Caco-2 (cell line): ENCODE measurements at places on chromosomes 11 and 22. TPM values are rescaled to one million over a fixed set of nuclear protein-coding genes. Genes with fewer than 3 reads are reported as not detected.

EWSR1 gene
- total RNA-seq: 343 and 358 TPM in 2 replicates

GLB1L3 gene
- not detected in 2 replicates for total RNA-seq

OR52R1 gene
- not detected in 2 replicates for total RNA-seq

XKR3 gene
- not detected in 2 replicates for total RNA-seq

GRCh38 chr11:135037828-135038227 is 625.8 kb upstream of the B3GAT1 start:
- DNase-seq: no peak

GRCh38 chr11:43954241-43954640 is 11.8 kb downstream of the C11orf96 start:
- no peak for DNase-seq

- no peak for DNase-seq
Measured at GRCh38 chr11:47244448-47245350, 3.9 kb downstream of the ACP2 start.

GRCh38 chr22:50569896-50570535 is 7.3 kb upstream of the SYCE3 start:
- no peak for DNase-seq

- no peak for DNase-seq
Measured at GRCh38 chr22:22215659-22216449, 28.7 kb upstream of the VPREB1 start.

GRCh38 chr11:16081382-16082094 is 274.8 kb downstream of the SOX6 start:
- no peak for DNase-seq
